Activated CD4-positive, alpha-beta T cell treated with anti-CD3 and anti-CD28 coated beads for 36 hours (primary cell): ENCODE measurements at places on chromosomes 12 and 14.

DNA sequence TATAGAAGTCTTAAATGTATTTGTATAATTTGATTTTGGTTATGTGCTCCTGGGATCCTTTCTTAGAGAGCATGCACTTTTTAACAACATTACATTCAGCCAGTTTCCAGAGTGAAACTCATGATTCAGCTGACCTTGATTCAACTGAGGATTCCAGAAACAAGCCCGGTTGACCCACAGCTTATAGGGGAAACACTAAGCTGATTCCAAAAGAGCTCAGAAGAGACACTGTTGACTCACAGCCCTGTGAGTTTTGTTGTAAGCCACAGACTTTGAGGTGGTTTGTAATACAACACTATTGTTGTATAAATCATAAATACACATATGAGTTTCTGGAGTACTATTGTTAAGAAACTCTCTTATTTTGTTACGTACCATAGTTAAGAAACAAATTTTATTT is 133.8 kb upstream of the MGAT4C start:
- DNase-seq = no peak
- no peaks in the 10 kb centered on the region for H3K27me3 ChIP-seq
- no peaks in the 10 kb centered on the region for H3K36me3 ChIP-seq
- no peak overlapping the region for H3K27ac ChIP-seq
- no peak overlapping the region for H3K4me3 ChIP-seq
- H3K4me1 ChIP-seq = no peaks in the 10 kb centered on the region

DNA sequence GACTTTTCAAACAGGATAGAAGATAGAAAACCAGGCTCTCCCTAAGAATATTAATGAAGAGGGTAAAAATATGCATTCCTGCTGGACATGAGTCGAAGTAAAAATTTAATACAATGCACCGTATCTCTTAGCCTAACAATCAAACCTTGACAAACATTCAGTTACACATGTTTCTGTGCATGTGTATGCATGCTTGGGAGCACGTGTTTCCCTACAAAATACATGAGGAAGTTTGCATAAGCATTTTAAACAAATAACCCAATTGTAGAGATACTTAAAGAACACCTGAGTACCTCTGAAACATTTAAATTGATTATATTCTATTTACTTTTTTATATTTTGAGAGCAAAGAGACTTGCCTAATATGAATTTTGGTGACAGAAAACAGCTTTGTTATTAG is 1763.7 kb upstream of the SEL1L start:
- H3K4me1 ChIP-seq = no peaks in the 10 kb centered on the region
- no peak overlapping the region for H3K27ac ChIP-seq
- no peaks in the 10 kb centered on the region for H3K36me3 ChIP-seq
- H3K27me3 ChIP-seq = no peaks in the 10 kb centered on the region
- DNase-seq = no peak
- H3K4me3 ChIP-seq = no peak overlapping the region

GRCh38 chr14:55477680-55478079 is 37.3 kb upstream of the TBPL2 start:
- H3K27me3 ChIP-seq = no peaks in the 10 kb centered on the region
- no peak overlapping the region for H3K4me3 ChIP-seq
- no peak overlapping the region for H3K27ac ChIP-seq
- no peaks in the 10 kb centered on the region for H3K4me1 ChIP-seq

- no peak for DNase-seq
- no peaks in the 10 kb centered on the region for H3K36me3 ChIP-seq
- peak overlapping the region; percentile 82 for H3K4me3 ChIP-seq
- peaks cover 37% of the 10 kb centered on the region for H3K4me1 ChIP-seq
- no peaks in the 10 kb centered on the region for H3K27me3 ChIP-seq
- no peak overlapping the region for H3K27ac ChIP-seq
These were observed 1.6 kb downstream of the SLC48A1 start for GRCh38 chr12:47774663-47775062.

- DNase-seq = no peak
- H3K27ac ChIP-seq = no peak overlapping the region
- H3K27me3 ChIP-seq = no peaks in the 10 kb centered on the region
- H3K36me3 ChIP-seq = no peaks in the 10 kb centered on the region
- H3K4me1 ChIP-seq = no peaks in the 10 kb centered on the region
- H3K4me3 ChIP-seq = no peak overlapping the region
These were observed 120.0 kb upstream of the SLC38A2 start for GRCh38 chr12:46492471-46493085.

DNA sequence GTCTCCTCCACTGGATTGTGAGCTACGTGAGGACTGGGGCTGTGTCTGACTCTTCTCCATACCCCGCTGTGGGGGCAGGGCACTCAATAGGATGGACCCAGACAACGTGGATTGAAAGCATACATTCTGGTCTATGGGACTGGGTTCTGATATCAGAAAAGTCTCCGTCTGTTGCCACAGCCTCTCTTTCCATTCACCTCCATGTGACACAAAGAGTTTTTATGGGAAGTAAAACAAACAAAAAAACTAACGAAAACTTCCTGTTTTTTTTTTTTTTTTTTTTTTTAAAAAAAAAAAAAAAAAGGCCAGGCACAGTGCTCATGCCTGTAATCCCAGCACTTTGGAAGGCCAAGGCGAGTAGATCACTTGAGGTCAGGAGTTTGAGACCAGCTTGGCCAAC is 44.7 kb downstream of the SLC8A3 start:
- H3K4me3 ChIP-seq = no peak overlapping the region
- H3K4me1 ChIP-seq = no peaks in the 10 kb centered on the region
- DNase-seq = no peak
- H3K27me3 ChIP-seq = peaks cover 19% of the 10 kb centered on the region

GRCh38 chr14:39097159-39097558 is 5.9 kb downstream of the SEC23A start:
- peak overlapping the region; percentile 90 for H3K27ac ChIP-seq
- H3K4me1 ChIP-seq = peaks cover 51% of the 10 kb centered on the region
- H3K4me3 ChIP-seq = peak overlapping the region; percentile 34
- H3K36me3 ChIP-seq = peaks cover 20% of the 10 kb centered on the region
- peak; percentile 53 for DNase-seq

- no peaks in the 10 kb centered on the region for H3K4me1 ChIP-seq
- H3K36me3 ChIP-seq = no peaks in the 10 kb centered on the region
- peaks cover 54% of the 10 kb centered on the region for H3K27me3 ChIP-seq
- no peak for DNase-seq
- H3K4me3 ChIP-seq = no peak overlapping the region
These were observed 177.6 kb downstream of the SNAPC1 start for GRCh38 chr14:61939776-61940175.

GRCh38 chr12:20455001-20455706 is 86.8 kb downstream of the PDE3A start:
- H3K27me3 ChIP-seq = peaks cover 7% of the 10 kb centered on the region
- no peaks in the 10 kb centered on the region for H3K36me3 ChIP-seq
- H3K4me1 ChIP-seq = no peaks in the 10 kb centered on the region
- DNase-seq = no peak
- H3K27ac ChIP-seq = no peak overlapping the region
- H3K4me3 ChIP-seq = no peak overlapping the region

GRCh38 chr12:89352492-89353187 is at the start of gene DUSP6:
DUSP6 (minus strand) TSS chr12:89352501; CDS start chr12:89352039, 462 bp downstream.
- no peaks in the 10 kb centered on the region for H3K27me3 ChIP-seq
- H3K27ac ChIP-seq = peak within 1 kb of the TSS; percentile 92
- DNase-seq = peak; percentile 96
- peak within 1 kb of the TSS; percentile 86 for H3K4me3 ChIP-seq
- H3K36me3 ChIP-seq = peaks cover 32% of the 10 kb centered on the region
- peaks cover 46% of the 10 kb centered on the region for H3K4me1 ChIP-seq

GRCh38 chr14:60643463-60644314 is 5.6 kb downstream of the SIX1 start:
- peaks cover 82% of the 10 kb centered on the region for H3K27me3 ChIP-seq
- peaks cover 35% of the 10 kb centered on the region for H3K4me1 ChIP-seq
- no peak for DNase-seq
- H3K27ac ChIP-seq = no peak overlapping the region
- no peak overlapping the region for H3K4me3 ChIP-seq

GRCh38 chr12:75389061-75389460 is 1.8 kb upstream of the GLIPR1L2 start:
- DNase-seq = no peak
- H3K4me3 ChIP-seq = no peak overlapping the region
- H3K27ac ChIP-seq = no peak overlapping the region
- no peaks in the 10 kb centered on the region for H3K27me3 ChIP-seq
- H3K36me3 ChIP-seq = peaks cover 2% of the 10 kb centered on the region
